ENCODE measurements at places on chromosomes 12 and 14. TPM values are rescaled to one million over a fixed set of nuclear protein-coding genes. Genes with fewer than 3 reads are reported as not detected.
A peak's percentile ranks its signal among the peaks of the same experiment; 100 is the strongest.

GRCh38 chr12:78864403-78864869, at the start of gene SYT1:
SYT1 (plus strand) TSS chr12:78864774.
- DNase-seq, result no peak

GRCh38 chr14:39615352-39615751, 183.1 kb upstream of the FBXO33 start:
- DNase-seq, result no peak

DNA sequence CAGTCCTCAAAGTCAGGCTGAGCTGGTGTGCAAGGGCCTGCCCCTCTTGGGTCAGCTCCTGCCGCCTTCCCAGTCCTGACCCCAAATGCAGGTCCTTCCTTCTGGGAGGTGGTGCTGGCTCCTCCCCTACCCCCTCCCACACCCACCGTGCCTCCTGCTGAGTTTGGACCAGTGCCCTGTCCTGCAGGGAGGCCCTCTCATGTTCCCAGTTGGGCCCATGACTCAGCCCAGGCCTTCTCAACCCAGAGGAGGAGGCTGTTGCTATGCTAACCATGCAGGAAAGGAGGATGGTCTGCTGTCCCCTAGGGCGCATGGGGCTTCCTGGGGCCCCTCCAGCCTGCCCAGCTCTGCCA, 4.4 kb downstream of the ZBTB42 start:
- DNase-seq, result no peak

DNA sequence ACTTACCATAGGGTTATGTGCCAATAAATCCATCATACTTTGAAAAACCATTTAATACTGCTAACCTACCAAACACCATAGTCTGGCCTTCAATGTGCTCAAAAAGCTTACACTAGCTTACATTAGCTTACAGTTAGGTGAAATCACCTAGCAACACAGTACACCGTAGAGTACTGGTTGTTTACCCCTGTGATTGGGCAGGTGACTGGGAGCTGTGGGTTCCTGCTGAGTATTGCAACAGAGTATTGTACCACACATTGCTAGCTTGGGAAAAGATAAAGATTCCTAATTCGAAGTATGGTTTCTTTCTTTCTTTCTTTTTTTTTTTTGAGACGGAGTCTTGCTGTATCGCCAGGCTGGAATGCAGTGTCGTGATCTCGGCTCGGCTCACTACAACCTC, 5.6 kb downstream of the ATP5MC2 start:
- no peak for DNase-seq

GRCh38 chr12:6644903-6645302, 2.3 kb downstream of the ACRBP start:
- no peak for DNase-seq

- no peak for DNase-seq
These were observed 226.1 kb upstream of the DIO3 start for GRCh38 chr14:101335061-101335661.

The C12orf60 gene
- polyA plus RNA-seq, result 0.95 TPM

The ACRBP gene
- not detected for polyA plus RNA-seq

GRCh38 chr12:127970491-127970890, 296.5 kb upstream of the TMEM132C start:
- DNase-seq, result no peak

DNA sequence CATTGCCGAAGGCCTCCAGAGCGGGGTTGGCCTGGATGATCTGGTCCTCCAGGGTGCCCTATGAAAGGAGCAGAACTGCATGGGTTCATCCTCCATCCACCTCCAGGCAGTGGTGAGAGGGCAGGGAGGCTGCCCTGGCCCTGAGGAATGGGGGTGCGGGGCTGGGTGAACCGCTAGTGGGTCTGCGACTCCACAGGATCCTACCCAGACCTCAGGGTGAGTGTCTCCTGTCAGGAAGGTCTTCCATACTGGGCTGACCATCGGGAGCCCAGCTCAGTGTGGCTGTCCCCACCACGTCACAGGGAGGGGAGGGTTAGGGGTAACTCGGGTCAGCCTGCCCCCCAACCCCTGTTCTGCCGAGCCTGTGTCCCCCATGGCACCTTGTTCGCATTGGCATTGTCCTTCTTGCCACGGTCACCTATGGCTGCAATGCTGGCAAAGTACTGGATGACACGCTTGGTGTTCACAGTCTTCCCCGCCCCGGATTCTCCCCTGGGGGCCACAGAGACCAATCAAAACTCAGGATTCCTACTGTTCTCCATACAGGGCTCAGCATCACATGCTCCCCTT, 3.7 kb downstream of the MYH6 start:
- no peak for DNase-seq

- DNase-seq, result peak; percentile 14
These were observed 82.8 kb downstream of the BORCS5 start for GRCh38 chr12:12439636-12440035.

GRCh38 chr12:30782316-30783173, 27.8 kb upstream of the CAPRIN2 start:
- no peak for DNase-seq

The CCDC198 gene
- not detected for polyA plus RNA-seq

The SLC41A2 gene
- not detected for polyA plus RNA-seq

The SLC17A8 gene
- polyA plus RNA-seq, result not detected

- no peak for DNase-seq
These were observed 37.4 kb downstream of the SLC6A15 start for GRCh38 chr12:84875241-84875640.

DNA sequence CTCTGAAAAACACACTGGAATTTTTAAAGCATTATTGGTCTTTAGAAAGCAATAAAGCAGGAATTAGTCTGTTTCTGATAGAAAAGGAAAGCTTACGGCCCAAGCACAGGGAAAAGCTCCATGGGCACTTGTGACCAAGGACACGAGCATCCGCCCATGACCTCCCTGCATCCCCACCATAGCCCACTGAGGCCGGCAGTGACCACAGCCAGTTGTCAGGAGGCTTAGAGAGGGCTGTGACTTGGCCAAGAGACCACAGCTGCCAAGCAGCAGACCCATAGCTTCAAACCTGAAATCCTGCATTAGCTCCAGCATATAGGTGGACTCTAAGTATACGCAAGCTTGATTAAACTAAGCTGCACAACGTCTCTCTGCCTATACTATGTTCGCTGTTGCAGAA, 8.9 kb downstream of the SETD3 start:
- no peak for DNase-seq

DNA sequence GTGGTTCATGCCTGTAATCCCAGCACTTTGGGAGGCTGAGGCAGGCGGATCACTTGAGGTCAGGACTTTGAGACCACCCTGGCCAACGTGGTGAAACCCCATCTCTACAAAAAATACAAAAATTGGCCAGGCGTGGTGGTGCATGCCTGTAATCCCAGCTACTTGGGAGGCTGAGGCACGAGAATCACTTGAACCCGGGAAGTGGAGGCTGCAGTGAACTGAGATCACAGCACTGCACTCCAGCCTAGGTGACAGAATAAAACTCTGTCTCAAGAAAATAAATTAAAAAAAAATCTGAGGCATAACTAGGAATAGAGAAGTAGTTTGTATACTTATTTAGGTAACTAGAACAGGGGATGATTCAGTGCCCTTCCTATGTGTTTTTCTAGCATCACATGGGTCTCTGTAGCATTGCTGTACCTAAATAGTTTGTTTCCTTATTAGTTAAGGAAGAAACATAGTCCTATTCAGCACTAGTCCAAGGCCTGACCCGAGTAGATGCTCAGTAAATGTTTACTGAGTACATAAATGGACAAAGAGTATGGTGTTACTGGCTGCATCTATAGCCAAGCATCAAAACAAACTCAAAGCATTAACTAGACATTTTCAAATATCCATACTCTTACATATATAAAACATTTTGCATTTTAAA, 21.7 kb downstream of the TAOK3 start:
- no peak for DNase-seq

GRCh38 chr12:18443768-18444437, 182.6 kb downstream of the PIK3C2G start:
- DNase-seq, result no peak

DNA sequence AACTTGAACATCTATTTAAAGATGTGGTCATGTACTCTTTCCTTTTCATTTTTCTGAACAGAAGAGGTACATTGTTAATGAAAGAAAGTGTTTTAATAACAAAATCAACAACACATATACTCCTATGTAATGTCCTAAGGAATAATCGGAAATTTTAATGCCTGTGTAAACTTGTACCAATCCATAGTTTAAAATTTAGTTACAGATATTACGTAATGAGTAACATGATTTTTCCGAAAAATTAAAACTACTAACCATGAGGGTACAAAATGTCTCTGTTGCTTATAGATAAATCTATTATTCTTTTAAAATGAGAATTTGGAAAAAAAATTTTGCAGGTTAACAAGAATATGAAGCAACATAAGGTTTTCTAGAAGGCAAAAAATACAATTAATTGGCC, 220.1 kb downstream of the BCAT1 start:
- DNase-seq, result no peak

- peak; percentile 96 for DNase-seq
These were observed 790 bp upstream of the GPR19 start for GRCh38 chr12:12696562-12697383.

GRCh38 chr14:75452900-75453816, 25.3 kb downstream of the JDP2 start:
- DNase-seq, result no peak

The POTEG gene
- not detected for polyA plus RNA-seq

DNA sequence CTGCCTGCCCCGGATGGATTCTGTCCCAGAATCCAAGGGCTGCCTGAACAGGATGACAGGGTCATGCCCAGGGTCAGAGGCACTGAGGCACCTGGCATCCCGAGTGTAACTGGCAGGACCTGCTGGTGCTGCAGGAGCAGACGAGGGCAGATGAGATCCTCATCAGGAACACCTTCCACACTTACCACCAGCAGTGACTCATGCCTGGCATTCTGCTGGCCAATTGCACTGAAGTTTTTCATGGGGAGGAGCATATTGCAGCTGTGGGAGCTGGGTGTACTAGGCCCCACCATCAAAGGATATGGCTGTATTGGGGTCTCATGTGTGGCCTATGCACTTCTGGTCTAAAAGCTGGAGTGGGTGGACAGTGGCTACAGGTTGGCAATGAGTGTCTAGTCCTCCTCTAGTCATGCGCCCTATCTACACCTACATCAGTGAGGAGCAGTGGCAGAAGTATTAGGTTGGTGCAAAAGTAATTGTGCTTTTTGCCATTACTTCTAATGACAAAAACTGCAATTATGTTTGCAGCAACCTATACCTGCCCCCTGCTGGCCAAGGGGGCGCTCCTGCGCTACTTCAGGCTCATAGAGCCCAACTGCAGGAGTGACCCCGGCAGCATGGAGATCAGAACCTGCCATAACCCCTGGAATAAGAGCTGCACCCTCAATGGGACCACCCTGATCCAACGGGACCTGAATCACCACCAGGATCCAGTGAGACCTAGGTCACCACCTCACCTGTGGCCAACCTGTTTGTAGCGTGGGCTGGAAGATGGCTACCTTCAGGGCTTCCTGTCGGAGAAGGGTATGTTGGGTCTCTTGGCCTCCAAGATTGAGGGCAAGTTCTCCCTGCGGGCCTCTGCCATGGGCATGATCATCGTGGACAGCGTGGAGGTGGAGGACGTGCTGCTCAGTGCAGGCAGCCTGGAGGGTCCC, 8.0 kb upstream of the C12orf42 start:
- peak; percentile 61 for DNase-seq

The KRT6C gene
- not detected for polyA plus RNA-seq

DNA sequence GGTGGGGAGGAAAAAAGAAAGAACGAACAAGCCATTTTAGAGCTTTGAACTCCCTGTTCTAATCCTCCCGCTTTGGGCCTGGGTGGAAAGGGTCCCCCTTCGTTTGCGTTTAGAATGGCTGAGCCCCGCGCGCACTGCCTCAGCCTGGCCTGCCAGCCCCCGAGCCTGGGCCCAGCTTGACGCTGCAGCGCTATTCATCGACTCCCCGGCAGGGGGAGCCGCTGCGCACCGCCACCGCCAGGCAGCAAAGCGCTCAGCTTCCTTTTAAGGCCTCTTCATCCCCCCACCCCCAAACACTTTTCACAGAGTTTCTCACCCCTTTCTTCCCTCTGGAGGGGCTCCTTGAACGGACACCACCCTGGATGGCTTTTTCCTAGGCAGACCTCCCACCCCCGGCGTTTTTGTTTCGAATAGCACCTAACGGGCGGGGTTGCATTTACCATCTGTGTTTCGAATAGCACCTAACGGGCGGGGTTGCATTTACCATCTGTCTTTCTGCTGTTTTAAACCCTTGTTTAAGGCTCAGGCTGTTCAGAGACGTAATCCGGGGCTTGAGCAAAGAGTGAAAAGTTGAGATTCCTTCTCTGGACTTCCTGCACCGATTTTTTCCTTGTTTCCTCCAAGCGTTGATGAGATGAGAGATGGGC, 56.4 kb upstream of the PIWIL1 start:
- DNase-seq, result no peak

DNA sequence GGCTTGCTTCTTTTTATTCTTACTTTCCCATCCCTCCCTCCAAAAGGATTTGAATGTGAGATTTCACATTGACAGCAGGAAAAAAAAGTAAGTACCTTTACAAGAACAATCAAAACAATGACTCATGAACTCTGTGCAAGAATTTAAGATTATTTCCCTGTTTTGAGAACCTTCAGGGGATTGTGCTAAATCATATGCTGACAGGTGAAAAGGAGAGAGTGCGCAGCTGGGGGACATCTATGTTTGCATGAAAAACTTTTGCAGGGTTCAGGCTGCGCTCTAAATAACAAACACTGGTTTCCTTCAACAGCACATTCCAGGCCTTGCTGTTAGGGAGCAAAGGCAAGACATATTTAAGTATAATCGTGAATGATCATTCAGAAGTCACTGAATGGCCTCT, 27.3 kb downstream of the RERG start:
- no peak for DNase-seq

DNA sequence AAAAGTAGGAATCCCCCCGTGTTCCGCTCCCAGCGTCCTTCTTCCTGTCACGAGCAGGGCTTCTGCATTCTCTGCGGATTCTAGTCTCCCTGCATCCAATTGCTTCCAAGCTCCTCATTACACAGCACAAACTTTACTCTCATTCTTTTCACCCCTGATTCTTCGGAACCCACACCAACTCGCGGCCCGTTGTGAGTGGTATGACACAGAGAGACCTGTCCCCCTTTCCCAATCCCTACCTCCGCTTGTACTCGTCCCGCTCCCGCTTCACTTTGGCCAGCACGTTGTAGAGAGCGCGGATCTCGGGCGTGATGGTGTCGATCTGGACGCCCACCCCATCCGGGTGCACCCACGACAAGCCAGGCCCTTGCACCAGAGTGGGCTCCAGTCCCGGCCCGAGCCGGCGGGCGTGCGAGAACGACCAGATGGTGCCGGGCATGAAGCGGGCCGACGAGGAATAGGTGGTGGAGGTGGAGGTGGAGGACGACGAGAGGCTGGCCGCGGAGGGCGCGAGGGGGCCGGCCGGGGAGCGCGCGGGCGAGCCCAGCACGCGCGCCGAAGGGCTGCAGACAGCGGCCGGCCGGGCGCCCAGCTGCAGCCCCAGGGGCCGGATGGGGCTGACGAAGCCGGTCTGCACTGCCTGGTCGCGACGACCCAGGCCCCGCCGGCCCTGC, 687 bp downstream of the IFFO1 start:
- DNase-seq, result no peak

The ZDHHC22 gene
- not detected for polyA plus RNA-seq

- peak; percentile 13 for DNase-seq
These were observed 615 bp downstream of the CDKN1B start for GRCh38 chr12:12717586-12718380.

- DNase-seq, result no peak
These were observed 59.7 kb downstream of the LGMN start for GRCh38 chr14:92688434-92689375.

The CAMKK2 gene
- polyA plus RNA-seq, result 17.0 TPM

The OVCH1 gene
- not detected for polyA plus RNA-seq

Data from CD8-positive, alpha-beta memory T cell (primary cell).